ENCODE measurements at places on chromosomes 3 and 15.

DNA sequence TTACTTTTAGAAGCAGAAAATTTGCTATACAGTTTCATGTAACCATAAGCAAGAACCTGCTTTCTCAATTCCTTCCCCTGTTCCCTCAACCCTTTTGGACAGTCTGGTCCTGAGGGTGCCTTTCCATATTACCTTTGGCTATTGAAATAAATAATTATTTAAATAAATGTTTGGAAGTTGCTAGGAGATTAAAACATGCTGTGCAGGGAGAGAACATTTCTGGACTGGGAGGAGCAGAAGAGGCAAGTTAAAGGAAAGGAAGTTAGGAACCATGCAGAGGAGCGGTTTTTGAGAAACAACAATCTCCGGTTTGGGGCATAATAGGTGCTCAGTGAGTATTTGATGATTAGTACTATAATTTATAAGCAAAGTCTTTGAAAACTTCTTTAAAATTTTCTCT is 41.8 kb downstream of the ZNF609 start:
- DNase-seq, result no peak

DNA sequence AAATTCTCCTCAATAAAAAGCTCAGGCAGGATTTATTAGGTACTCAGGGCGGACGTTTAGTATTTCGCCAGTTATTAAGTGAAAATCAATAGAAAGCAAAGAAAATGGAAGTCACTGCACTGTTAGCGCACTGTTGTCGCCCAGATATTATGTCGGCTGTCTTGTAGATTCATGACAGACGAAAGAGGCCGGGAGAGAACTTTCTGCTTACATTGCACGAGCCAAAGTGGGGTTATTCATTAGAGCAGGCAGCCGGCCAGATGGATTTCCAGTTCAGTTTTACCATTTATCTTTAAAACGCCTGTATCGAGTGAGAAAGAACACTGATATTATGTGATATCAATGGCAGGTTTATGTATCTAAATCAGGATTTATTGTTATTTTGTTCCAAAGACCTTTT is 866.0 kb upstream of the NR2F2 start:
- DNase-seq, result no peak

GRCh38 chr15:70491641-70492040 is 271.7 kb downstream of the UACA start:
- DNase-seq, result no peak

DNA sequence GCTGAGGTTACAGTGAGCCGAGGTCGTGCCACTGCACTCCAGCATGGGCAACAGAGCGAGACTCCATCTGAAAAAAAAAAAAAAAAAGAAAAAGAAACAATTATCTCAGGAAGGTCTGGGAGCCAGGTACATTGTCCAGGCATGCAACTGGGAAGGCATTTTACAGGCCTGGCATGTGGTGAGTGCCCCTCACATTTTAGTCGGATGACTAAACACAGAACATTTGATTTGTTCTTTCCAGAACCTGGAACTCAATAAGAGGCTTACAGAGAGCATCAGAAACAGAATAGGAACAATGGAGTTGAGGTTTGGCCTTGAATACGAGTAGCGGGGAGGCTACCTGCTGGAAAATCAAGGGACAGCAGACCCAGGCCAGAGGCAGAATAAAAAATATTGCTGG is 33.7 kb upstream of the IGF1R start:
- no peak for DNase-seq

DNA sequence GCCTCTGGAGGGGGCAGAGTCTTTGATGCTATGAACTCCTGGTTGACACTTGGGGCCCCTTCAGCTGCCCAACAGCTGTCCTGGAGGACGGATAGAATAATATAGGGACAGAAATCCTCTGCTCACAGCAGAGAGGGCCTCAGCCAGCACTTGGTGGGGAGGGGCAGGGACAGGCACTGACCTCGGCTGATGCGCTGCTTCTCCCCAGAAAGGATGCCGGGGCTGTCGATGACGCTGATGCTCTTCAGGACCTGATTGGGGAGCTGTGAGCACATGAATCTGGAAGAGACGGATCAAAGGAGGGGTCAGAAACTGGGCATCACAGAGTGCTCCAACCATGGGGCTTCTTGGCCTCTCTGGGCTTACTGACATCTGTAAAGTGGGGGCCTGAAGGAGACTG is 29.5 kb downstream of the EHD4 start:
- DNase-seq, result no peak

DNA sequence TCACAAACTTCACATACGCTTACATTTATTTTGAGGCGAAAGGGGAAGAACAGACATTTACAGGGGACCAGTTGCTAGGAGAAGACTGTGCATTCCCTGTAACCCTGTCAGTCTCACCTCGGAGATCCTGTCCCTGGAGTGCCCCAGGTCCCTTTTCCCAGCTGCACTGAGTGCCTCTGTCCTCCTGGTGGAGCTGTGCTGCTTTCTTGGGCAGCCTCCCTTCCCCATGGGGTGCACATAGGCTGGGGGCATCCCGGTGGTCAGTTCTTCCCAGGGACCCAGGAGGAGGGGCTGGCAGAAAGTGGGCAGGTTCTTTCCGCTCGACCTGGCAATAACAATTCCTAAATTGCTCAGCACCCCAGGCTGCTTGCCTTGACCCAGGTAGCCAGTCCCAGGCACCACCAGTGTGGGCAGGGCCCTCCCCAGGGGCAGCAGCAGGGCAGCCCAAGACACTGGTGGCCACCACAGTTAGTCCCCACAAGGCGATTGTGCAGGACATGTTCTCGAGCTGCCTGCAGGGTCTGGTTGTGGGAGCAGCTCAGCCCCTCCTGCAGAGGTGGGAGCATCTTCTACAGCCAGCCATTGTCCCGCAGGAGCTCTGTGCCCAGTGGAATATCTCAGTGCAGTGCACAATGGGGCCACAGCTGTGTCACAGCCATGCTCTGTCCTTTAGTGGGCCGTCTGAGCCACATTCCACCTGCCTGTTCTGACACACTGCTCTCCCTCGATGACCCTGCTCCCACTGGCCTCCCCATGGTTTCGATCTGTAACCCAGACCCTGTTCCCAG is 36.3 kb downstream of the APBA2 start:
- no peak for DNase-seq

- peak; percentile 72 for DNase-seq
Observed at GRCh38 chr3:193743702-193744047, 150.7 kb downstream of the OPA1 start.

- no peak for DNase-seq
Observed at GRCh38 chr3:195709676-195710085, 11.1 kb upstream of the MUC20 start.

- DNase-seq, result no peak
Observed at GRCh38 chr3:58591517-58592510, 14.6 kb upstream of the FAM107A start.

- peak; percentile 40 for DNase-seq
Observed at GRCh38 chr15:51681303-51681963, at the start of gene SCG3. TSS of gene SCG3 (plus strand) at chr15:51681503. CDS start at chr15:51681756, 253 bp downstream.

DNA sequence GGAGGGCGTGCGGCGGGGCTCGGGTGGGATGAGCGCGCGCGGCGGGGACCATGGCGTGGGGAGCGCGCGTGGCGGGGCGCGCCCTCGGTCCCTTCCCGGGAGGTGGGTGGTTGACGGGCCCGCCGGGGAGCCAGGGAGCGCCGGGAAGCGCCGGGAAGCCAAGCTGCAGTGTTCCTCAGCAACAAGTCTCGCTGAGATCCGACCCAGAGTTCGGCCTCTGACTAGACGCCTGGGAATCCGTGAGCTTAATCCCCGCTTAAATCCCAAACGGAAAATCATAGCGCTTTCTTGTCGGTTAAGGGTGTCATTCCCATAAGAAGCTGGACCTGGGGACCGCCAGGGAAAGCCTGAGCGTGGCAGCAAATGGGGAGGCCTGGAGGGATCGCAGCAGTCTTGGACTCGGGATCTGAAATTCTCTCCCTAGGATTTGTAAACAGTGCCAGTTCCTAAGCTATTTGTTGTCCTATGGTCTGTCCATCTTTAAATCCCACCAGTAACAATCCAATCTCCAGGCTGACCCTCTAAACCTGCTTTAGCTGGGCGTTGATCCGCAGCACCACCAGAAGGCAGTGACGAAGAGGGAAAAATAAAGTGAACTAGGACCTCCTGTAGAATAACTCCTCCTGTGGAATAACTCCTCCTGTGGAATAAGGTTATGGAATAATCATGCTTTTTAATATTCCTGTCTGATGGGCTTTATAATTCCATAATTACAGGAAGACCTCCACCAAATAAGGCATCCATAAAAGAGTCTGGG is 570 bp upstream of the NEDD4 start:
- DNase-seq, result no peak

DNA sequence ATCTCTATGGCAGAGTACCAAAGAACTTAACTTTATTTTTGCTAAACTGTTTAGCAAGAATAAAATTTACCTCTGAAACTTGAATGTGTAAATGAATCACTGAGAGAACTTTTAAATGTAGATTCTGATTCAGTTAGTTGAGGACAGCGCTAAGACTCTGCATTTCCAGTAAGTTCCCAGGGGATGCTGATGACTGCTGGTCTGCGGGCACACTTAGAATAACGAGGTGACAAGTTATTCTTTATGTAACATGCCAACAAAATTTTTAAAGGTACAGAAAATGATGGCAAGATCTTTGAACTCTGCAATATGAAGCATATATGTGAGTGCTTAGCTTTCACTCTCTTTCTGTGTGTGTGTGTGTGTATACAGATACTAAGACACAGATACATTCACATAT is 56.4 kb downstream of the TGFBR2 start:
- DNase-seq, result no peak

DNA sequence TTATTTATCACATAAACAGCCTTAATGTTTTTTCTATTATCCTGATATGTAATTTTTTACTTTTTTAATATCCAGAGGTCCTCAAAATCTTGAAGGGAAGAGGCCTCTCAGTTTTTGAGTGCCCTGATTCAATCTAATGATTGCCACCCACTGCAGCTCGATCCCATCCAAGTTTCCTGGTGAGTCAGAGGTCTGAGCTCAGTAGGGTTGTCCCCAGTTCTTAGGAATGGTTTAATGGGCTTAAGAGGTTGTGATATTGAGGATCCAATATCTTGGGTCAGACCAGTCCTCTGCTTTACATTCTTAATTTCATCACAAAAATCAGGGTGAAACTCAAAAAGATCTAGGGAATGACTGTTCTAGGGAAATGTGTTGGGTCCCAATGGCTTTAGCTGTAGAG is 238.5 kb downstream of the NSUN3 start:
- DNase-seq, result no peak

GRCh38 chr3:188303286-188303799 is 149.4 kb downstream of the LPP start:
- no peak for DNase-seq

DNA sequence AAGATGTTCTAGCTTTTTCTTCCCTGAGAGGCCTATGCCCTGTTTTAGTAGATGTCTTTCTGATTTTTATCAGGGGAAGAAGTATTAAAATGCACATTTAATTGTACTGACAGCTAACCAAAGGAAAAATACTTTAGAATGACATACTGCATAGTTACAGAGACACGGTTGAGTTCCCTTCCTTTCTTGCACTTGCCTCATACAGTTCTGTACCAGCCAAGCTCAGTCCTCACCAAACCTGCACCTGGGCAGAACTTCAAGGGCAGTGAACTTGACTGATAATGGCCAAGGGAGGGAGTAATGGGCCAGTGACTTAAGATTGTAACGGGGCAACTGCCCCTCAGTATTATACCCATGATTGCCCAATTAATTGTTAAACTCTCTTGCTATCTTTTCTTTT is 34.1 kb upstream of the RASGRP1 start:
- no peak for DNase-seq

- no peak for DNase-seq
Observed at GRCh38 chr3:99645277-99646106, 7.1 kb downstream of the COL8A1 start.

Data from NCI-H187 treated with DMSO at 0.1 percent for 48 hours (cell line).